ENCODE measurements at places on chromosomes 12 and 14. TPM values are rescaled to one million over a fixed set of nuclear protein-coding genes. Genes with fewer than 3 reads are reported as not detected.

GRCh38 chr14:103705118-103705503 lies 10.1 kb downstream of the XRCC3 start:
- no peak overlapping the region for H3K4me3 ChIP-seq
- peak overlapping the region; percentile 75 for H3K27ac ChIP-seq
- no peaks in the 10 kb centered on the region for H3K36me3 ChIP-seq
- H3K4me1 ChIP-seq: peaks cover 42% of the 10 kb centered on the region
- peak; percentile 93 for DNase-seq

DNA sequence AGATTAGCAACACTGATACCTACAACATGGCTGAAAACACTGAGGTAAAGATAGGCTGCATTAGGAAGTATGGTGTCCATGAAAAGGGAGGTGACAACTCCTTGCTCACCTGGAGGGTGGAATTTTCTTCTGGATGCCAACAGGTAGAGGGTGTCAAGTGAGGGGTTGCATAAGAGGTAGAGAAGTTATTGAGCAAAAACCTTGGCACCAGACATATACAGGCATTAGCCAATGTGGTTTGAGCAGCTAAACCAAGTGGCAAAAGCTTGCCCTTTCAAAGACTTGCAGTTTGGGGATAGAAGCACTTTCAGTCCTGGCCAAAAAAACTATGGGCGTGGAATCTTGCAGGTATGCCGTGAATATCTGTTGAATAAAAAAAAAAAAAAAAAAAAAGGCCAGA lies 3.8 kb downstream of the RITA1 start:
- no peaks in the 10 kb centered on the region for H3K4me1 ChIP-seq
- no peak overlapping the region for H3K27ac ChIP-seq
- DNase-seq: no peak
- no peaks in the 10 kb centered on the region for H3K36me3 ChIP-seq
- no peak overlapping the region for H3K4me3 ChIP-seq

DNA sequence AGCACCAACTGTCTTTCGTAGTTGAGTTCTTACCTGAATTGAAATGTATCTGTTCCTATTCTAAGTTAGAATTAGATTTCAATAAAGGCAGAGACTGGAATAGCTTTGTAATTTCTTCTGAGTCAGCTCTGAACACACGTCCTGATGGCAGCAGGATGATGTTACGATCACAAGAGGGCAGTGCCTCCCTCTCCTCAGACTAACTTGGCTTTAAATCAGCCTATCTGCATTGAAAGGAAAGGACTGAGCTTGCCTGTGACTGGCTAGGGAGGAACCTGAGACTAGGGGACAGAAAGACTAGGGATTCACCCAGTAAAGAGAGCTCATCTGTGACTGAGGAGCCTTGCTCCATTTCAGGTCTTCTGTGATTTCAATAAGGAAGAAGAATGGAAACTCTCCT lies 323.7 kb upstream of the OR4E1 start:
- H3K27ac ChIP-seq: no peak overlapping the region
- no peak for DNase-seq
- no peak overlapping the region for H3K4me3 ChIP-seq
- H3K36me3 ChIP-seq: no peaks in the 10 kb centered on the region

GRCh38 chr12:83958997-83959396 lies 953.6 kb downstream of the SLC6A15 start:
- no peak overlapping the region for H3K4me3 ChIP-seq
- H3K27me3 ChIP-seq: no peaks in the 10 kb centered on the region
- H3K4me1 ChIP-seq: no peaks in the 10 kb centered on the region
- no peaks in the 10 kb centered on the region for H3K36me3 ChIP-seq
- H3K27ac ChIP-seq: no peak overlapping the region

- H3K4me3 ChIP-seq: no peak overlapping the region
- H3K27me3 ChIP-seq: no peaks in the 10 kb centered on the region
- no peaks in the 10 kb centered on the region for H3K36me3 ChIP-seq
- no peak for DNase-seq
Measured at GRCh38 chr14:78335531-78335930, 165.4 kb downstream of the NRXN3 start.

GRCh38 chr12:66392266-66392915 lies 90.1 kb downstream of the HELB start:
- no peak overlapping the region for H3K27ac ChIP-seq
- H3K4me3 ChIP-seq: no peak overlapping the region
- no peaks in the 10 kb centered on the region for H3K4me1 ChIP-seq
- DNase-seq: no peak
- H3K27me3 ChIP-seq: no peaks in the 10 kb centered on the region
- H3K36me3 ChIP-seq: no peaks in the 10 kb centered on the region

- no peak overlapping the region for H3K27ac ChIP-seq
- H3K27me3 ChIP-seq: no peaks in the 10 kb centered on the region
- no peaks in the 10 kb centered on the region for H3K4me1 ChIP-seq
- no peak for DNase-seq
- no peak overlapping the region for H3K4me3 ChIP-seq
Measured at GRCh38 chr12:114858388-114859146, 174.6 kb upstream of the TBX3 start.

- no peaks in the 10 kb centered on the region for H3K4me1 ChIP-seq
- no peak overlapping the region for H3K4me3 ChIP-seq
- DNase-seq: no peak
- no peaks in the 10 kb centered on the region for H3K36me3 ChIP-seq
- H3K27ac ChIP-seq: no peak overlapping the region
- no peaks in the 10 kb centered on the region for H3K27me3 ChIP-seq
Measured at GRCh38 chr12:2737656-2738241, 57.0 kb upstream of the FKBP4 start.

DNA sequence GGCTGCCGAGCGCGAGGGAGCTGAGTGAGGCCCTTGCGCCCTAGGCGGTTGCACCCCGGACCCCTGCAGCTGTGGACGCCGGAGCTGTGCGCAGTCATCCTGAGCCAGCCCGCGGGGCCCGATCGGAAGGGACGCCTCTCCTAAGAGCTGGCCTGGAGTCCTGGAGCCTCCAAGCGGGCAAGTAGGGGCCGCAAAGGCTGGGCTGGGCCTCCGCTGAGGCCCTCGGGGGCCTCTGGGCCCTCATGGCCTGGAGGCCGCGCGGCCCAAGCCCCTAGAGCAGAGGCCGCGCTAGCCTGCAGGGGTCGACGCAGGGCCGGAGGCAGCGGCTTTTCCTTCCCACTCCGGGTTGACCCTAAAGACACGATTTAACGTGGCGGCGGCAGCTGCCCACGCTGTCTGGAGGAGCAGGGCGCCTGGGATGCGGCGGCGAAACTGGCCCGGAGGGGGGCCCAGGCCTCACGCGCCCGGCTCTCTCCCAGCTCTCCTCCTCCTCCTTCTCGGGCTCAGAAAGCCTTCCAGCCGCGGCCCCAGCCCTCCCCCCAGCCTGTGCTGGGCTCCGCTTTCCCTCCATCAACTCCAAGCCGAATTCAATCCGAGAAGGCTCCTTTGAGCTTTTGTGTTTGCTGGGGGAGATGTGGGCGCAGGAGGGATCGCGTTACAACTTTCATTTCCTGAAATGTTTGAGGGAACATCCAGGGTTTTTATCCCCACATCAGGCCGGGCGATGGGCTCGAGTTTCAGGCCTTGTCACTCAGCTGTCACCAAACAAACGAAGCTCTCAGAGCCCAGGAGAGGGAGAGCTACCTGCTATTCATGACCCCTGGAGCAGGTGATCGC lies 11.6 kb downstream of the SIX1 start:
- H3K4me3 ChIP-seq: peak overlapping the region; percentile 1
- H3K27me3 ChIP-seq: no peaks in the 10 kb centered on the region
- peak overlapping the region; percentile 77 for H3K27ac ChIP-seq
- no peaks in the 10 kb centered on the region for H3K36me3 ChIP-seq
- DNase-seq: peak; percentile 21
- peaks cover 2% of the 10 kb centered on the region for H3K4me1 ChIP-seq

DNA sequence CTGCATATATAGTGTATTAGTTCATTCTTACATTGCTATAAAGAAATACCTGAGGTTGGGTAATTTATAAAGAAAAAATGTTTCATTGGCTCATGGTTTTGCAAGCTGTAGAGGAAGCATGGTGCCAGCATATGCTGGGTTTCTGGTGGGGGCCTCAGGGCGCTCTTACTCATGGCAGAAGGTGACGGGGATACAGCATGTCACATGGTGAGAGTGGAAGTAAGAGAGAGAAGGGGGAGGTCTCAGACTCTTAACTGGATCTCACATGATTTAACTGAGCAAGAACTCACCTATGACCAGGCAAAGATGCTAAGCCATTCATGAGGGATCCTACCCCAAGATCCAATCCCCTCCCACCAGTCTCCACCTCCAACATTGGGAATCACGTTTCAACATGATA lies 15.9 kb upstream of the PAWR start:
- H3K27me3 ChIP-seq: no peaks in the 10 kb centered on the region
- H3K36me3 ChIP-seq: no peaks in the 10 kb centered on the region
- H3K4me3 ChIP-seq: no peak overlapping the region
- no peak overlapping the region for H3K27ac ChIP-seq

- H3K4me1 ChIP-seq: no peaks in the 10 kb centered on the region
- no peak overlapping the region for H3K27ac ChIP-seq
- no peaks in the 10 kb centered on the region for H3K36me3 ChIP-seq
- no peaks in the 10 kb centered on the region for H3K27me3 ChIP-seq
- no peak overlapping the region for H3K4me3 ChIP-seq
- no peak for DNase-seq
Measured at GRCh38 chr12:80792861-80793260, 76.1 kb downstream of the MYF5 start.

GRCh38 chr12:59444932-59445331 lies 150.9 kb upstream of the SLC16A7 start:
- H3K4me1 ChIP-seq: no peaks in the 10 kb centered on the region
- H3K27me3 ChIP-seq: no peaks in the 10 kb centered on the region
- H3K27ac ChIP-seq: no peak overlapping the region
- H3K36me3 ChIP-seq: no peaks in the 10 kb centered on the region
- DNase-seq: no peak

- no peaks in the 10 kb centered on the region for H3K36me3 ChIP-seq
- H3K27ac ChIP-seq: peak overlapping the region; percentile 87
- peak overlapping the region; percentile 79 for H3K4me3 ChIP-seq
- no peaks in the 10 kb centered on the region for H3K4me1 ChIP-seq
- peak; percentile 35 for DNase-seq
Measured at GRCh38 chr14:102140027-102140749, 491 bp downstream of the WDR20 start.

- no peaks in the 10 kb centered on the region for H3K36me3 ChIP-seq
- DNase-seq: peak; percentile 66
- H3K4me1 ChIP-seq: no peaks in the 10 kb centered on the region
- no peaks in the 10 kb centered on the region for H3K27me3 ChIP-seq
- H3K4me3 ChIP-seq: no peak overlapping the region
Measured at GRCh38 chr12:113912760-113913329, 53.3 kb downstream of the RBM19 start.

- no peaks in the 10 kb centered on the region for H3K4me1 ChIP-seq
- no peak overlapping the region for H3K4me3 ChIP-seq
- no peaks in the 10 kb centered on the region for H3K36me3 ChIP-seq
- no peak overlapping the region for H3K27ac ChIP-seq
- H3K27me3 ChIP-seq: no peaks in the 10 kb centered on the region
- DNase-seq: no peak
Measured at GRCh38 chr14:85991156-85991555, 461.2 kb downstream of the FLRT2 start.

The LTB4R2 gene
- total RNA-seq: 27.3 TPM

The ACRBP gene
- 2.3 TPM for total RNA-seq

The COQ6 gene
- 26.1 TPM for total RNA-seq

The MMP17 gene
- total RNA-seq: 35.7 TPM

All from prostate gland (tissue), 2 donors.